NCI-H1436 (cell line): ENCODE measurements at places on chromosomes 3 and 15.

- no peak for DNase-seq
Observed at GRCh38 chr3:110352841-110353604, 718.6 kb upstream of the NECTIN3 start.

- no peak for DNase-seq
Observed at GRCh38 chr3:16905704-16906103, 20.9 kb downstream of the PLCL2 start.

DNA sequence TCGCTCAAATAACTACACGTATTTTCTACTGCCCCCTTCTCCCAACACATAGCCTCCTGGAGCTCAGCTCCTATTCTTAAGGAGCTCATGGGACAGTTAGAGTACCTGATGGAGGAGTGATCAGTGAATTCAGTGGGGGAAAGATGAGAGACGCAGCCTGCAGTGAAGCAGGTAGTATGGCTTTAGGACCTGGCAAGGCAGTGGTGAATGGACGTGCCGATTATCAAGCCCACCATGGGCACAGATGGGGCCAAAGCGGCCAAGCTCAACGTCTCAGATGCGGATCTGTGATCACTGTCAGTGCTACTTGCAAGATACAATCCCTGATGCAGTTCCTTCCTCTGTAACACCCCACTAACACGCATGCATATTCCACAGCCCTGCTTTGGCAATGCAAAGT lies 45.8 kb upstream of the ATP2B2 start:
- DNase-seq: no peak

- no peak for DNase-seq
Observed at GRCh38 chr3:194929578-194929960, 243.9 kb downstream of the FAM43A start.

DNA sequence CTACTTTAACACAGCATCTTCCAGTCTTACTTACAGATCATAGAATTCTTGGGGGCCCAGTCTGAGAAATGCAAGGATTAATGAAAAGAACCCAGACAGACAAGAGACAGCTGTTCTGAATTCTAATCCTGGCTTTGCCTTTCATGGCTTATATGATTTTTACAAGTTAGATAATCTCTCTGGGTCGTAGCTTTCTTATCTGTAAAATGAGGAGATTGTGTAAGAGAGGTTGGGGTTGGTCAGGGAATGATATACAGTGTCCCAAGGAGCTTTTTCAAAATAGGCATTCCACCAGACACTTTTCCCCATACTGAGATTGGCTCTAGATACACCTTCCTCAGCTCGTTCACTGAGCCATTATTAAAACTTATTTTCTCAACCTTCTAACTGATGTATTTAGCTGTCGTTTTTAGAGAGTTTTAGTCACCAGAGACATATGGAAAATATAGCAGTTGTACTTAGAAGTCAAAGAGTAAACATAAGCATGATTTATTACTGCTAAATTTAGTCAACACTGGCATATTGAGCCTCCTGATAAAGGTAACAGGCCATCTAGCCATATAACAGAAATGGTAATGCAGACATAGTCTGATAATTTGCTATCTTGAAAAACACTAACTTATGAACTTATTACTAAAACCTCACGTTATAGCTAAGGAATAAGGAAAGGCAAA lies 163.0 kb upstream of the MLF1 start:
- no peak for DNase-seq

GRCh38 chr3:65210026-65210814 lies 522.4 kb upstream of the ADAMTS9 start:
- no peak for DNase-seq

DNA sequence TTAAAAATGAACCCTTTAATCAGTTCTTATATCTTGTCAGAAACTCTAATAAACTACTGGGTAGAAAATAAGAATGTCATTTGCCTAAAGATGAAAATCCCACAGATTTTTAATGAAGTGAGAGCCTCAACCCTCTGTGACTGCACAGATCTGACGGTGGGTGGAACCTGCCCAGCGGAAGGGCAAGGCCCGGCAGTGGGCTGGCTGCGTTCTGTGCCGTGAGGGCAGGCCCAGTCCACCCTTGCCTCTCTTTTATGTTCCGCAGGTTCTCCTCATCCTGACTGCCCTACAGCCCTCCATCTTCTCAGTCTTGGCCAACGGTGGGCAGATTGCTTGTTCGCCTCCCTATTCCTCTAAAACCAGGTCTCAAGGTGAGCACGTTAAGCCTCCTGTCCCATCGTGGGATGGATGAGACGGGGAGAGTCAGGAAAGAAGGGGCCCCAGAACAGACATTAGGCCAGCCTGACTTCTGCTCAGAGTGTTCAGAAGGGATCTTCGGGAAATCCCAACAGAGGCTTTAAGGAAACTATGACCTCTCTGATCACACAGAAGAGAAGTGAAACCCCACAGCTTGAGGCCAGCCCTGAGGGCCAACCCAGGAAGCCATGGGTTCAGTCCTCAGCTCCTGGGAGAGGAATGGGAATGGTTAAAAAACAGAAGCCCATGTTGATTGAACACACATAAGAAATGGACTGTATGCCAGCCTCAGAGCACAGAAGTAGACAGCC lies 16.0 kb downstream of the SLC51A start:
- DNase-seq: no peak

GRCh38 chr3:27643355-27643754 lies 78.8 kb downstream of the EOMES start:
- no peak for DNase-seq

DNA sequence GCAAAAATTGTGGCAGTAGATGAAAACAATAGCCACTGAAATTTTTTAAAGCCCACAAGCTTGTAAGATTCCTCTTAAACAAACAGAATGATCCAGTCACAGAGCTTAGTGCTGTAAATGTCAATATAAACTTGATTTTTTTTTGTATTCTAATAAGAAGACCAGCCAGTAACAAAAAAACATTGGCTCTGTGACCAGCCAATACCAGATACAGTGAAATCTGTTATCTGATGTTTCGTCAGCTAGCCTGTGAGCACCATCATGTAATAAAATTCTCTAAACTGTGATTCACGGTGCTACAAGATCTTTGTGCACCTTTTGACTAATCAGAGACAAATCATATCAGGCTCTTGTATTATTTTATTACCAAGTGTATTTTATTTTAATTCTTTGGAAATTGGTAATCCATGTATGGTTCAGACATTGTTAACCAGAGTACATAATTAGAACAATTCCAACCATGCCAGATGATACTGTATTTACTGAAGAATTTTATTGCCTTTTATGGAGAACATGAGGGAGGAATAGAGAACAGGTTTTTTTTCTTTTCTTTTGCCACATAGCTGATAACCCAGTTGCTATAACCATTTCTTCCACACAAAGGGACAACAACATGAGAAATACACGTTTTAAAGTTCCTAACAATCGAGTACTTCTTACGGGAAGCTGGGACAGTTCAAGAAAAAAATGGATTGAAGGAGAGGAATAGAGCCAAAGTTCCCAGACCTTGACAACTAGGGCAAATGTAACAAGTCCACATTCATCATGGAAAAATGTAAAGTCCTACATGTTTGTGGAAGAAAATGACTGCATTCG lies 71.9 kb downstream of the FILIP1L start:
- no peak for DNase-seq

- DNase-seq: no peak
Observed at GRCh38 chr3:109853077-109853731, 515.9 kb upstream of the DPPA4 start.

DNA sequence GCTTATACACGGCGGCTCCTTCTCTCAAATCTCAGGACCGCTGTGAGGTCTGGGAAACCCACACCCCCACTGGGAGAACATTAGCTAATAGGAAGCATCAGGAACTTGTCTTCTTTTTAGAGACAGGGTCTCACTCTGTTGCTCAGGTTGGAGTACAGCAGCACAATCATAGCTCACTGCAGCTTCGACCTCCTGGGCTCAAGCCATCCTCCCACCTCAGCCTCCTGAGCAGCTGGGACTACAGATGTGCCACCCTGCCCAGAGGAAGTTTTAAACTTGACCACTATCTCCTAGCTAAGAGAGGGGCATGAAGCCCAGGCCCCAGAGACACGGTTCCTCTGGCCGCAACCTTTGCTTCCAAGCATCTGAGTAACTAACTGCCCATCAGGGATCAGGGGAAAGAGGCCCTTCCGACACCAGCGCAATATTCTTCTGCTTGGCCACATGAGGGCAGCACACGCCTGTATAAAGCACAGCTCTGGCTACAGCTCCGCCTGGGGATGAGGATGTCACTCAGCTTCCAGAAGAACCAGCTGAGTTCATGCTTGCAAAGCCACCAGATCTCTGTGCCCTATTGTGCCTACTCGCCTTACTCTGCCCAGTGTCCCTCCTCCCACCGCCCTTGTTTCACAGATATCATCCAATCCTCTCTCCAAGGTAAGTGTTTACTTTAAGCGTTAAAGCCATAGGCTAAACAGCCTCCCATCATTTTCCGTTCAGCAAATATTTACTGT lies 57.6 kb upstream of the SLC6A11 start:
- DNase-seq: peak; percentile 23

DNA sequence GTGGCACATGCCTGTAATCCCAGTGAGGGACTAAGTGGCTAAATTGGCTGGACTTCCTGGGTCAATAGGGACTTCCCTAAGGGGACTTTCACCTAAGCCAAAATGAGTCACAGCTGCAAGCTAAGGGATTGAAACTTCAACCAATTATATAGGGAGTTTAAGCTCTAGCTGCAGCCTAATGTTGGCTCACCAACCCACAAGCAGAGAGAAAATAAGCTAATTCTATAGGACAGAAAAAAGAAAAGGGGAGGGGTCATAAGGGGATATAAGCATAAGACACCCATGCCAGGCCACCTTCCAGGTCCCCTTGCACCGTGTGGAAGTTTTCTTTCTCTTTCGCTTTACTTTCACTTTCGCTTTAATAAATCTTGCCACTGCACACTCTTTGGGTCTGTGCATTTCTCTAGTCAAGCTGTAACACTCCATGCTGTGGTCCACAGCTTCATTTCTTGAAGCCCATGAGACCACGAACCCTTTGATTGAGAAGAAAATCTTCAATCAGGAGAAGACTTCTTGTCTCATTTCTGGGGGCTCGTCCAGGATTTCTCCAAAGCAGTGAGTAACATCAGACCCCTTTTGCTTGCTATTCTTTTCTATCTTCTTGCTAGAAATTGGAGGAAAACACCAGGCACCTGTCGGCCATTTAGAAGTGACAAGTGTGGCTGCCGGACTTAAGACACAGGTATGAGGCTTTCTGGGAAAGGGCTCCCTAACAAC lies 192.3 kb downstream of the IGSF11 start:
- DNase-seq: no peak

- DNase-seq: no peak
Observed at GRCh38 chr15:52294881-52295420, 653 bp downstream of the MYO5C start.

DNA sequence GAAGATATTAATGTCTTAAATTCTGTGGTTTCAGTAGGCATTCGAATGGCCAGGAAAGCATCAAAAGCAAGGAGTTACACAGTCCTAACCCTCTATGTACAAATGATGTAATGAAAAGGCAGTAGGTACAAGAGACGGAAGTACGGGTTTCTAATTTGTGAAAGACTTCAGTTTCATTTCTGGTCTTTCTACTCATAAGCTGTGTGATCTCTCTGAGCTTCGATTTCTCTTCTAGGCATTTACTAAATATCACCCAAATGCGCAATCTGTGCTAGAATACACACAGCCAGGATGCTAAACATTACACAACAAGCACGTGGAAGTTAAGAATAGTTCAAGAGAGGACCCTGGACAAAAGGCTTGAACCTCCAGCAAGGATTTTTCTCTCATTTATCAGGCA lies 17.9 kb upstream of the STIMATE start:
- DNase-seq: no peak

GRCh38 chr15:77944002-77944867 lies 133.3 kb downstream of the TBC1D2B start:
- peak; percentile 25 for DNase-seq

DNA sequence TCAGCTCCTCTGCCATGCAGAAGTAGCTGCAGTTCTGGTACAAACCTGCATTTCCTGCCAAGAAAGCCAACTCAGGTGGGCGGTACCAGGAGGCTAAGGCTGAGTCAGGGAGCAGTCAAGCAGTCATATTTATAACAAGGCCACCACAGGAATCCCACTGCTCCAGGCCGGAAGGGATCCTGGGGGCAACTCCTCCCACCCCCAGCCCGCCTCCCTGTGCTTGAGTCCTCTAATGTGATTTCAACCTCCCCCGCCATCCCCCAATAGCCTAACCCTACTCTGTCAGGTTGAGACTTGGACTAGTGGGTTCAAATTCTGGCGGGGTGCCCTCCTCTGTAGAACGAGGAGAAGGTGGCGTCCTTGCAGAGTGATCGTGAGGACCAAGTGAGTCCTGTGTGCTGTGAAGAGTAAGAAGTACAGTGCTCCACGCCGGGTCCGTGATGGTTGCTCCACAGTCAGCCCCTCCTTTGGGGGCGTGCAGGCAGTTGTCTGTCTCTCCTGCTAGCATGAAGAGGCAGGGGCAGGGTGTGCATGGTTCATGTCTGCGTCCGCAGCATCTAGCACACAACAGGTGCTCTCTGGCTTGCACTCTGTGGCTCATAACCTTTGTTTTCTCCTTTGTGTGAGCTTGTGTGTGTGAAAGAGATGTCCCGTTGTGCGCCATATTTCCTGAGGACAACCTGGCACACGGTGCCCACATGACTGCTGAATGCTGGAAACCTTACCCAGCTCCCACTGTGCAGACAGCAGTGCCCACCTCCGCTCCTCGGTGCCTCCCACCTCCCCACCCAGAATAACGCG lies 78.3 kb downstream of the SMAD6 start:
- DNase-seq: no peak

- DNase-seq: no peak
Observed at GRCh38 chr3:53581671-53582070, 87.3 kb downstream of the CACNA1D start.

GRCh38 chr3:188021502-188022040 lies 132.4 kb upstream of the LPP start:
- DNase-seq: no peak

- DNase-seq: no peak
Observed at GRCh38 chr3:134817297-134817696, 22.2 kb downstream of the EPHB1 start.

DNA sequence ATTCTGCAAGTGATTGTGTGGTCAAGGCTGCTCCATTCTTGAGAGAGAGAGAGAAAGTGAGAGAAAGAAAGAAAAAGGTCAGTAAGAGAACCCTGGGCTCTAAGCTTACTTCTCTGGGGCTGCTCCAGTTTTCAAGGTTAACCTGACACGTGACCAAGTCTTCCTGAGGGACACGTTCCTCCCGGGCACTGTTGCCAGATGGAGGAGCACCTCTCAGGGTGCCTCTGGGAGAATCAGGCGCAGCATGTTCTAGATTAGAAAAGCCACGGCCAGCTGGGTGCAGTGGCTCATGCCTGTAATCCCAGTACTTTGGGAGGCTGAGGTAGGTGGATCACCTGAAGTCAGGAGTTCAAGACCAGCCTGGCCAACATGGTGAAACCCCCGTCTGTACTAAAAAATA lies 60.8 kb downstream of the ITGA11 start:
- DNase-seq: no peak

- no peak for DNase-seq
Observed at GRCh38 chr3:139460076-139460475, 16.2 kb downstream of the RBP2 start.

- no peak for DNase-seq
Observed at GRCh38 chr3:151345859-151346258, 16.5 kb upstream of the P2RY13 start.
